ENCODE measurements at places on chromosomes 16 and 17.

DNA sequence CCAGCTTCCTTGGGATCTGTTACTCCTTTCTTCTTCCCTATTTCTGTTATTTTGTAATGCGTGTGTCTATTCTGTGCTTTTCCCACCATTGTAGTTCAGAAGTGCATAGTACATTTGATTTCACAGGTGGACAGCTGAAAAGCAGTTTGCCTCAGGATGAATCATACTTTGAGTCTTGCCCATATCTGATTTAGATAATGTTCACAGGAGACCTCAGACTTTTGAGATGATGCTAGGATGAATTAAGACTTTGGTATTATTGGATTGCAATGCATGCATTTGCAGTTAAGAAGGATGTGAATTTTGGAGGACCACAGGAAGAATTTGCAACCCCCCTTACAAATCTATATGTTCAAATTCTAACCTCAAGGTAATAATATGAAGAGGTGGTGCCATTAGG, 769.6 kb downstream of the CDH11 start:
- DNase-seq, result no peak

DNA sequence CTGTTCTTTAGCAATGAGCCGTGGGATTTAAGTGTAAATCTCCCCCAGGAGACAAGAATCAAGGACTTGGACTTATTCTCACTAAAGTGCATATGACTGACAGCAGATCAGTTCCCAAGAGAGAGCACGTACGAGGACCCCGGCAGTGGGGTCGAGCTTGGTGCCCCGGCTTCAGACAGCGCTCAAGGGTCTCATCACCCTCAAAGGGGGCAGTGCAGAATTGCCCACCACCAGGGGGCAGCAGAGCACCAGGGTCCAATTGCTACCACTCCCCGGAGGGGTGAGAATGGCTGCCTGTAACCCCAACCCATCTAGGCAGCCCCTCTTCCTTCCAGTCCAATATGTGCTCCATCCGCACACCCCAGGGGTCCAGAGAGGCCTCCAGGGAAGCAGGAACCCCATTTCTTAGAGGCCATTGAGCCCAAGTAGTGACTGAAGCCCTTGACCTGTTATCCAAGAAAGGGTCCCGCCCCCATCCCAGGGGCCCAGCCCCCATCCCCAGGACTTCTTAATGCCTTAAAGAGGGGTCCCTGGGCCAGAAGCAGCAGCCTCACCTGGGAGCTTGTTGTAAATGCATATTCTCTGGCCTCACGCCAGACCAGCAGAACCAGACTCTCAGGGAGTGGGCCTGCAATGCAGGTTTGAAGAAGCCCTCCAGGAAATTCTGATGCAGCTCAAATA, 86.1 kb downstream of the ZDHHC7 start:
- DNase-seq, result peak; percentile 63

DNA sequence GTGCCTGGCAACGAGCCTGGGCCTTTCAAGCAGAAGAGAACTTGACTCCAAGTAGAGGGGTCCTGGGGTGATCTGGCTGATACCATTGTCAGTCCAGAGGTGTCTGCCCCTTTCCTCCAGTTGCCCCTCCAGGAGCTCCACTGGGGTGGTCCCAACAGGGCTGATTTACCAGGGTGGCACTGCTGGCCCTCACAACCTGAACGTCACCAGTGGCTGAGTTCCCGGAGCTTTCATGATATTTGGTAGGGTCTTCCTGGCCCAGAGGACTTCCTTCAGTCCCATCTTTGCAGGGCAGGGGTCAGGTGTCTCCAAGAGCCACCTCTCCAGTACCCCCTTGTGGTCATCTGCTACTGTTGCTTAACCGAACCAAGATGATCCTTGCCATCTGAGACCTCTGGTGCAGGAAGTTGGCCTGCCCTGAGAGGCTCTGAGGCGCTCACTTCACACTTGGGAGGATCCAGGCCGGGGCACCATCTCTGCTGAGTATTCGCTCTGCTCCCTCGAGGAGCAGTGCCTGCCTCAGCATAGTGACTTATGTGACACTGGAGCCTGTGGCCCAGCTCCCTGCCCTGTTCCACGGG, 3.5 kb downstream of the LIMD2 start:
- DNase-seq, result no peak

GRCh38 chr17:40158438-40159013, 18.2 kb downstream of the CASC3 start:
- DNase-seq, result no peak

- no peak for DNase-seq
Observed at GRCh38 chr17:58303971-58304749, 23.4 kb upstream of the MPO start.

- peak; percentile 83 for DNase-seq
Observed at GRCh38 chr17:50397111-50397918, at the start of gene LRRC59. Gene LRRC59, minus strand, starts transcription at chr17:50397523. Its CDS starts 206 bp downstream, at chr17:50397317.

Measured in stimulated activated CD4-positive, alpha-beta T cell treated with anti-CD3 and anti-CD28 coated beads, Interleukin-15, amount 100 ng/mL, for 48 hours (primary cell).